ENCODE measurements at places on chromosomes 4 and X. TPM values are rescaled to one million over a fixed set of nuclear protein-coding genes. Genes with fewer than 3 reads are reported as not detected.
A peak's percentile ranks its signal among the peaks of the same experiment; 100 is the strongest.

DNA sequence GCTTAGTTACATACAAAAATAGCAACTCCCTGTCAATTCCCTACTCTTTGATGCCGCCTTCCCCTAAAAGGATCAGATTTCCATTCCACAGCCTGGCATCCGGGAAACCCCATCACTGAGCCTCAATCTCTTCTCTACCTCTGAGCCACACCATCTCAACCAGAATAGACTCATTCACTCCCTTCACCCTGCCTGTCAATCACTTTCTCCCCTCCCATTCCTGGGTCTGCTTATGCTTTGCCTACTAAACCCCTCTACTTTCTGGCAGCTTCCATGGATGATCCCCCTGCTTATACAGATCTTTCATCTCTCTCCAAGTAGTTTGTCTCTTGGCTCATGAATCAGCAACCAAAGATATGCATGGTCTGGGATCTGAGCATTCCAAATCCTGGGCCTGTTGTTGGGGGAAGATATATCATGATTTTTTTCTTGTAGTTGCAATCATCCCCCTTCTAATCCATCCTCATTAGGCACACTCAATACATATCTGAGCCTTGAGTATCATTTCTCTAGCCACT is 2.6 kb downstream of the AMER1 start:
- DNase-seq = no peak

DNA sequence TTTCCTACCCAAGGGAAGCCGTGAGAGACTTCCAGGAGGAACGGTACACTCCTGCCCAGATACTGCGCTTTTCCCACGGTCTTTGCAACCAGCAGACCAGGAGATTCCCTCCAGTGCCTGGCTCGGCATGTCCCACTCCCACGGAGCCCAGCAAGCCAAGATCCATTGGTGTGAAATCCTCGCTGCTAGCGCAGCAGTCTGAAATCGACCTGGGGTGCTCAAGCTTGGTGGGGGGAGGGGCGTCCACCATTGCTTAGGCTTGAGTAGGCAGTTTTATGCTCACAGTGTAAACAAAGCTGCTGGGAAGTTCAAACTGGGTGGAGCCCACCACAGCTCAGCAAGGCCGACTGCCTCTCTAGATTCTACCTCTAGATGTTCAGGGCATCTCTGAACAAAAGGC is 284.8 kb upstream of the FGF13 start:
- DNase-seq = no peak

Gene PAGE1
- not detected for total RNA-seq

GRCh38 chrX:124827258-124827845 is 481.0 kb downstream of the SH2D1A start:
- no peak for DNase-seq

GRCh38 chr4:109966891-109967481 is 54.3 kb downstream of the EGF start:
- no peak for DNase-seq

DNA sequence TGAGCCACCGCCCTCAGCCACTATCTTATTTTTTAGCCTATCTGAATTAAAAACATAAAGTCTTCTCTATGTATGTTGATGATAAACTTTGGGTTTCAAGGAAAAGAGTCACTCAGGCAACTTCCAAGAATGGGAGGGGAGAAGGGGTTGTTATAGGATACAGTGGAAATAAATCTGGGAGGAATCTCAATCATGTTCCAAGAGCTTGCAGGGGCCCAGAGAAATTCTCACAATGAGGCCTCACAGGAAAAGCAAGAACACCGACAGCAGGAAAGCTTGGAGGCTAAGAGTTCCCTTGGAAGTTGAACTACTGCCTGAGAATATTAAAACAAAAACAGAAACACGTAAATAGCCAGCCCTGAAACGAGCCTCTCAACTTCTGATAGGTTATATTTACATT is 384.6 kb upstream of the IGFBP7 start:
- DNase-seq = no peak

Gene ATP8A1
- 56.3 TPM for total RNA-seq

Gene XAGE3
- total RNA-seq = not detected

Gene COL4A6
- not detected for total RNA-seq

Gene IL2RG
- total RNA-seq = 389 TPM

DNA sequence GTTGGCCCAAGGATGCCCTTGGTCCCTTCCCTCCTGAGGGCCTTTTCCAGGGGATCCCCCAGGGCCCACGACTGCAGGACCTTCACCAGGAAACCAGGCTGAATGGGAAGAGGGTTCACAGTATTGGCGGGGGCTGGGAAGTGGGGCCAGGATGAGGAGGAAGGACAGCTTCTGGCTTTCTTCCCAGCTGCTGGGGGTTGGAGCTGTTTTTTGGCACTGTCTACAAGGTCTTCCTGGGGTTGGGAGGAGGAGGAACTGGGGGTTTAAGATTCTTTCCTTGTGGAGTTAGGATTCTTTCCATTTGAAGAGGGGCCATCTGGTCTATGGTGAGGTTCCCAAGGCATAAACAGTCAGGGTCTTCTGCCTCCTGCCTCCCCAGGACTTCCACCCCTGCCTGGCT is 64.8 kb downstream of the KIF4A start:
- DNase-seq = no peak

- no peak for DNase-seq
These were observed 67.2 kb downstream of the SLIT2 start for GRCh38 chr4:20318909-20319277.

Gene HELT
- not detected for total RNA-seq

DNA sequence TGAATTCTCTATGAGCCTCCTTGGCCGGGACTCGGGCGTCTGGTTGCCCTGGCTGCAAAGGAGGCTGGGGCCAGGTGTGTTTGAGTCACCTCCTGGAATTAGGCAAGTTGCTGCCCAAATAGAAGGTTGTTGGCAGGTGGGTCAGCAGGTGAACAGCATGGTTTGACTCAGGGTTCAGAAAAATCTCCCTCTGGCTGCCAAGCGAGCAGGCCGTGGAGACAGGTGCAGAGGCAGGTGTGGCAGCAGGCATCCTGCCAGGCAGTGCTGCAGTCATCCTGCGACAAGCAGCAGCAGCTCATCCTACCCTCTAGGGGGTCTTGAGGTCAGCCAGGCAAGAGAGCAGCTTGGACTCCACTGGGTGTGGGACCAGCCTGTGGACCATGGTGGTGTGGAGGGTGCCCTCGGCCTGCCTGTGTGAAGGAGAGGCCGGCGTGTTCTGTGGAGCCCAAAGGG is 8.2 kb downstream of the MSANTD1 start:
- DNase-seq = no peak

DNA sequence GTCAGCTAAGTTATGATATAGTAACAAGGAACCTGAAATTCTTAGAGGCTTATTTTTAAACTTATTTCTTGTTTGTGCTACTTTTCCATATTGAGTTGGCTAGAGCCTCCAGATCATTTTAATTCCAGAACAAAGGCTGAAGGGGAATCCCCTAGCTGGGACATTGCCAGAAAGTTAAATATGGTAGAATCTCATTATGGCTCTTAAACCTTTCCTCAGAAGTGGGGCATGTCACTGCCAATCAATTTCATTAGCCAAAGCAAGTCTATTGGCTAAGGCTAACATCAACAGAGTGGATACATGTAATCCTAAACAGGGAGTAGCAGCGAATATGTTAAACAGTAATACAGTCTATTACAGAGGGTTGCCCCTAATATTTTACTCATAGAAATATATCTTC is 47.0 kb downstream of the FTHL17 start:
- no peak for DNase-seq

DNA sequence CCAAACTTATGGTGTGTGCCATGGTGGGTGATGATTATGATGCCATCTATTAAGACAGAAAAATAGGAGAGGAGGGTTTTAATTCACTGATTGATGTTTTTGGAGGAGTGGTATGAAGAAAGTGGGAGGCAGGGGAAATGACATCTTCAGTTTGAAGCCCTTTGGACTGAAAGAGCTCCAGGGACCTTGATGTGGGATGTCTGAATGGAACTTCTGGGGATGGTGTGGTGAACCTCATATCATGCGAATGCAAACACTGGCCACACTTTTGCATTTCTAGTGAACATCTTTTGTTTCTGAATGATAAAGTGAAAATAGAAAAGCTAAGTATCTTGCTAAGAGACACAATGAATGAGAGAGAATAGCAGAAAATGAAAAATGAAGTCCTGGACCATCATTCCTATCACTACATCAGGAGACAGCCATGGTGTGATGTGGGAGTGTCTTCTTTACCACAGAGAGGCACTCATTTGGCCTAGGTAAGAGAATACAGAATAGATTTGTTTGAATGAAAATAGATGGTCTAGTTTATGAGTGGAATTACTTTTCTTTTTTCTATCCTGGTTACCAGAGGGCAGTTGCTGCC is 123.5 kb downstream of the ZNF827 start:
- DNase-seq = no peak

GRCh38 chr4:960140-960635 is 13.2 kb downstream of the DGKQ start:
- DNase-seq = no peak

- no peak for DNase-seq
These were observed 105.6 kb downstream of the ANXA10 start for GRCh38 chr4:168197926-168198325.

GRCh38 chrX:152926923-152927322 is 29.1 kb downstream of the ZNF185 start:
- DNase-seq = no peak

Gene C4orf36
- not detected for total RNA-seq

Gene NLRP2B
- total RNA-seq = not detected

Gene ADH1A
- total RNA-seq = not detected

Gene UGT2B17
- total RNA-seq = not detected

Gene PCDH7
- not detected for total RNA-seq

Gene TRIM61
- total RNA-seq = 3.1 TPM

Gene FAM236D
- total RNA-seq = not detected

Gene STK26
- total RNA-seq = 52.7 TPM

GRCh38 chrX:45850775-45851433 is 650.2 kb upstream of the DIPK2B start:
- DNase-seq = peak; percentile 48

- DNase-seq = no peak
These were observed 175.0 kb downstream of the TENM3 start for GRCh38 chr4:182418054-182418734.

Gene XAGE1A
- total RNA-seq = not detected

DNA sequence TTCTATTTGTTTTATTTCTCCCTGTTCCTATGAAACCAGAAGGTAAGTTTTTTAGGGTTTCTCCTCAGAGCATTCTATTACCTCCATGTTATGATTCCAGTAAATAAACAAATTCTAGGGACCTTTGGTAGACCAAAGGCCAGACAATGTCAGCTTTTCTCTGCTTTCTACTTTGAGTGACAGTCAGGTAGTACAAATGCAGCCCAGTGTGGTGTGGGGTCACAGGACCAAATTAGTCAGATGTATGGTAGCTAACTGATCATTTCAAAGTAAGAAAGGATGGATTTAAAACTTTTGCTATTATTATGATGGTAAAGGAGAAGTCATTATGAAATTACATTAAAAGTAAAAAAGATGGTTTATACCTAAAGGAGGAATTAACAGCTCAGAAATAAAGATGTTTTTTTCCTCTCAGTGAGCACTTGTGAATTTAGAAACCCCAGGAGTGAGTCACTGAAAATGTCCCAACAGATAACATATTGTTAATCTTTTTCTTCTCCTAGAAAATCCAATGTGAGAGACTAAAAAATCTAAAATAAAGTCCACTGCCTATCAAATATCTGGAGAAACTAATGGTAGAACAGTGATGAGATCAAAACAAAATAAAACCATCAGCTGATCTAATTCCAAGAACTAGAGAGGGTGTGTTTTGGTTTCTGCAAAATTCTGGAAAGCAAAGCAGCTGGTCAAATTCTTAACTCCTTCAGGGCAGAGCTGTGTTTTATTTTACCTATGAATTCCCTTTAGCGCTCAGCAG is 16.6 kb upstream of the KLHL2 start:
- no peak for DNase-seq

DNA sequence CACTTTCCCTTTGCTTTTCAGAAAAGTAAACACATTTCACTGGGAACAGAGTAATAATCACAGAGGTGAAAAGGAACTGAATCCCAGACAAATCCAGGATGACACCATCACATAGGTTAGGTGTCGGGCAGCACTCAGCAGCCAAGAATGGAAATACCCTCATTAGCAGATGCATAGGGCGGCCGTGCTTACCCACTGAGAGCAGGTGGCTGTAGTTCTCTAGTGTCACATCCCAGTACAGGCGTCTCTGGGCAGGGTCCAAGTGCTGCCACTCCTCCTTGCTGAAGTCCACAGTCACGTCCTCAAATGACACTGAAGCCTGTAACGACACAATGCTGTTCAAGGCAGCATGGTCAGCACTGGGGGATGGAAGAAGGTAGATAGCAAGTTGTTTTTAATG is 26.9 kb downstream of the ZNF41 start:
- DNase-seq = no peak
